ENCODE measurements at places on chromosomes 6 and 20.
A peak's percentile ranks its signal among the peaks of the same experiment; 100 is the strongest.

- no peak for DNase-seq
Observed at GRCh38 chr20:48886194-48886593, 35.3 kb upstream of the ARFGEF2 start.

GRCh38 chr6:26172608-26172968 is 85.4 kb downstream of the HFE start:
- DNase-seq, result peak; percentile 65

- DNase-seq, result no peak
Observed at GRCh38 chr20:48329676-48330664, 497.8 kb downstream of the PREX1 start.

DNA sequence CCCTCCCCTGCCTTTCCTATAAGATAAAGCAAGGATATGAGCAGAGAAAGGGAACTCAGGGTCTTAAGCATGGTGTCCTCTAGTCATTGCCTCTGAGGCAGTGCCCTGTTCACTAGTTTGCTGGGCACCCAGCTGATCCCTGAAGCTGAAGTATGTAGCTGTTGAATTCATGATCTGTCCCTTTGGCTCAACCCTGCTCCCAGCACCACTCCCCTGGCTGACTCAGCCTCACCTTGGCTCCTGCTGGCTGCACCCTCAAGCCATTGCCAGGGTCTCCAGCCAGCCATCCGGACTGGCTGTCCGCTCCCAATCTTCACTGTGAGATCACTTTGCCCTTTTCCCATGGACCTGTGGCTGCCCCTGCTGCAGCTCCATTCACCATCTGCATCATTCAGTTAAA is 25.9 kb upstream of the UST start:
- no peak for DNase-seq

GRCh38 chr6:34597605-34598353 is 41.6 kb upstream of the SPDEF start:
- no peak for DNase-seq

GRCh38 chr6:51152594-51152993 is 333.9 kb downstream of the TFAP2B start:
- DNase-seq, result no peak

DNA sequence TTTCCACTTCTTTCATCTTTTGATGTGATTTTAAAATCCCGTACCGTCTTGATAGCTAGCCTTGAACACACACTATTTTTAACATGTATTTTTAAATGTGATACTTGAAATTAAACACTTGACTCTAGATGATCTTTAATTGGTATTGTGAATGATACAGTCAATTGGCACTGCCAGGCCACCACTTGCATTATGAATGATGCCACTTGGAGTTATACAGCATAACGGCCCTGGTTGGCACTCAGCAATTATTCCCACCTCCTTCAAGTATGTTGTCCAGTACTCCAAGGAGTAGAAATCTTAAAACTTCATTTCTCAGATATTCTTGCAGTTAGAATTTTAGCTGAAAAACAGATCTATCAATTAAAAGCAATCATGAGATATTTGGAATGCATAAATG is 62.9 kb downstream of the TENT5A start:
- DNase-seq, result no peak

DNA sequence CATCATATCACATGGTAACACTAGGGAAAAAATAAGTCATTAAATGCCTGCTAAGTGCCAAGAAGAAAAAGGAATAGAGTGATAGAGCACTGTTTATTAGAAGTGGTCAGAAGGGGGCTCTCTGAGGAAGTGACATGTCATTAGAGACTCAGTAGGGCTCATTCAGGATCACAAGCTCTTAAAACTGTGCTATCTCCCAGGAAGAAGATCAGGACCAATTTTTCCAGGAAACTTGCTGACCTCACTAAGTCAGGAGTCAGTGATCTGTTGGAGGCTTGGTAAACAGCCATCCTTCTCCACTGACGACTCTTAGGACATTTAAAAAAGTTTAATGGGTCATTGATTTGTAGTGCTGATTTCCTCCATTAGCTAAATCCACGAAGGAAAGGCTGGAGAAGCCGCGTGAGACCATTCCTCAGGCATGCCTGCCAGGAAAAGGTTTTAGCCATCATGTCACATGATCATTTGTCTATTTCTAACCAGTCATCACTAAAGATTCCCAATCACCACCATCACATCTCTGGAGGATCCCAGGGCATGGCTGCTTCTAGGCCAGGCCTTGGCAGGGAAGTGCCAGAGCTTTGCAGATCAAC is 5.9 kb upstream of the PTPN1 start:
- DNase-seq, result no peak

- no peak for DNase-seq
Observed at GRCh38 chr6:14119784-14120183, 2.2 kb downstream of the CD83 start.

GRCh38 chr6:125303512-125303854 is 1.7 kb upstream of the HDDC2 start:
- no peak for DNase-seq

DNA sequence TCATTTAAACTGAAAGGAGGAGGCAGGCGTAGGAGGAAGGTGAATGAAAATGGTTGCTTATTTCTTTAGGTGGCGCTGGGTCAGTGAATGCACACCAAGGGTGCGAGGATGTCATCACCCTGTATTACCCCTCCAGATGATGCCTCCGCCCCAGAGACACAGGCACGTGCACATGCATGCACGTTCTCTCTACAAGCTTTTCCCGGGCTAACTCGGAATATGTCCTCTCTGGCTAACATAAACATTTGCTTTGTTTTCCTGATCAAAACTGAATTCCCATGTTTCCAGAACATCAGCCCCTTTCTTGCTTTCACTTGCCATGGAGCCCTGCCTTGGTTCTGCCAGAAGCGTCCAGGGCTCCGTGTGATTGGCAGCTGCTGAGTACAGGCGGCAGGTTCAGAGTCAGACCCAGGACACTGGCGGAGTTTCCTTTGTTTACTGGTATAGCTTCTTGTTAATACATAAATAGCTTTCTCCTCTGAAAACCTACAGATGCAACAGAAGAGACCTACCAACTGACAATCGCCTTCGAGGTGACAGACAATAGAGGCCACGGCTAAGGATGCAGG is 131.2 kb upstream of the RPS6KA2 start:
- DNase-seq, result no peak

GRCh38 chr20:41091927-41092326 is 45.4 kb upstream of the PLCG1 start:
- DNase-seq, result no peak

DNA sequence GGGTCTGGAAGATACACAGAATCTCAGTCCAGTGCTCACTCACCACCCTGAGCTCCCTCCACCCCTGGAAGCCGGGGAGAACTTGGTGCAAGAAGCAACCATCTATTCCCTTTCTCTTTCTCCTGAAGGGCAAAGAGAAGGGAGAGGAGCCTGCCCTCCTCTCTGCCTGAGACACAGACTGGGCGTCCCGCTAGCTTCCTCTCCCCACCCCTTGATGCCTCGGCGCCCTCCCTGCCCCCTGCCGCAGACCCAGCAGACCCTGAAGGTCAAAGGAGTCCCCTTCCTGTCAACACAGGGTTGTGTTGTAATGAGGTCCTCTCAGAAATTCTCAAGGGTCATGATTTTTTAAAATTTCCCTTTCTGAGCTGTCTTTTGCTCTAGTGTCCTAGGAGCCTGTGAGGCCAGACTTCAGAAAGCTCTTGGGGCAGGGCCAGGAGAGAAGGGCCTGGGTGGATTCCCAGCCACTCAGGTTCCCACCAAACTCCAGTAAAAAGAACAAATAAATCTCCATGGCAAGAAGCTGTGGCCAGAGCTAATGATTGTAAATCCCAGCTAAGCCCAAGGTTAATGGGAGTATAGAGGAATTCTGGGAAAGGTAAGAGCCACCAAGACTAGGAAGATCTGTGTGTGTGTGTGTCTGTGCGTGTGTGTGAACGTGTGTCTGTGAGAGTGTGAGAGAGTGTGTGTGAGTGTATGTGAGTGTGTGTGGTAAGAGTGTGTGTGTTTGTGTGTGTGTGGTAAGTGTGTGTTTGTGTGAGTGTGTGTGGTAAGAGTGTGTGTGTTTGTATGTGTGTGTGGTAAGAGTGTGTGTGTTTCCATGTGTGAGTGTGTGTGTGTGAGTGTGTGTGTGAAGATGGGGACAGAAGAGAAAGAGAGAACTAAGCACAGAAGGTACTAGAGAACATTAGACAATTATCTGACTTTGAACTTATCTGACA is 1.1 kb upstream of the JPH2 start:
- no peak for DNase-seq

GRCh38 chr6:100202417-100203194 is 208.6 kb upstream of the MCHR2 start:
- DNase-seq, result no peak

- no peak for DNase-seq
Observed at GRCh38 chr20:4916971-4917881, 84.1 kb downstream of the SLC23A2 start.

GRCh38 chr6:94088870-94089269 is 669.5 kb upstream of the EPHA7 start:
- DNase-seq, result no peak

- DNase-seq, result no peak
Observed at GRCh38 chr6:143721642-143722041, 43.9 kb downstream of the PHACTR2 start.

DNA sequence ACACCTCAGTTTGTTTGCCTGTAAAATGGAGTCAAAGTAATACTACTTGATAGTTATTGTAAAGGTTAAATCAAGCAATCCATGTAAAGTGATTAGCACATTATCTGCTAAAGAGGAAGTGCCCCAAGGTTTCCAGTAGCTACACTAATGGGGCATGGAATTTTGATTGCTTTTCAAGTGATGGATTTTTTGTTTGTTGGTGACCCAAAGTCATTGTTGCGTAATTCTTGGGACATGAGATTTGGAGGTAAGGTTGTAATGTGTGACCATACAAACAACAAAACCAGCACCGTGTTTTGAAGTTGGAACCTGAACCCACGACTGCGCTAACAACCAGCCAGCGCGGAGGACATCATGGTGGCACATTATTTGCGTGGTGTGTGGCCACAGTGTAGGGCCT is 17.2 kb downstream of the SYCP2L start:
- DNase-seq, result no peak

DNA sequence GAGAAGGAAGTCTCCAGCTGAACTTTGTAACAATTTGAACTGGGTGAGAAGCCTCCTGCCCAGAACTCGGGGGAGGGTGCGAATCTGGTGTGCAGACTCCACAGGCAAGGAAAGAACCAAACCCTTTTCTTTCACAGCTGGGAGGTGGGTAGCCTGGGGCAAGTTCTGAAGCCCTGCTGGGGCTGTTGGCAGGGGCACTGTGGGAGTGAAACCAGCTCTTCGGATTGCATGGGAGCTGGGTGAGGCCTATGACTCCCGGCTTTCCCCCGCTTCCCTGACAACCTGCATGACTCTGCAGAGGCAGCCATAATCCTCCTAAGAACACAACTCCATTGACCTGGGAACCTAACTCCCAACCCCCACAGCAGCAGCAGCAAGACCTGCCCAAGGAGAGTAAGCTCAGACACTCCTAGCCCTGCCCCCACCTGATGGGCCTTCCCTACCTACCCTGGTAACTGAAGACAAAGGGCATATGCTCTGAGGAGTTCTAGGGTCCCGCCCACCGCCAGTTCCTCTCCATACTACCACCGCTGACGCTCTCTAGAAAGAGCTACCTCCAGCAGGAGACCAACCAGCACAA is 37.5 kb downstream of the SOD2 start:
- DNase-seq, result no peak

DNA sequence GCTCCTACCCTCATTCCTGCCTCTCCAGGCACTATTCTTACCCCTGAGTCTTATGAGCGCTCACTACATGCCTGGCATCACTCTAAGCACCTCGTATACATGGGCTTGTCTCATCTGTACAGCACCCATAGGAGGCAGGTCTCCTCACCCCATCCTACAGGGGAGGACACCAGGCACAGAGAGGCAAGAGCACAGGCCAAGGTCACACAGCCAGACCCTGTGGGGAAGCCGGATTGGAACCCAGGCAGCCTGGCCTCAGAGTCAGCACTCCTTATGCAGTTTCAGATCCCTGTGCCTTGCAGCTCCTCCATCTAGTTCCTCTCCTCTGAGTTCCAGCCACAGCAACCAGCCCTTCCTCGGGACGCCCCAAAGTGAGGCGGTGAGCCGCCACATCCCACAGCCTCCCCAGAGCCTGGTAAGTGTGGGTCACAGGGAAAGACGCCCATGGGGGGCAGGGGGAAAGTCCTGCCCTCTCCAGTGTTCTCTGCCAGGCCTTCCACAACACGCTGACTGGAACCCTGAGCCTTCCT is 103.3 kb downstream of the NFATC2 start:
- no peak for DNase-seq

GRCh38 chr6:87945966-87946365 is 101.7 kb upstream of the SPACA1 start:
- DNase-seq, result no peak

GRCh38 chr20:54197621-54198604 is 10.0 kb upstream of the PFDN4 start:
- no peak for DNase-seq

DNA sequence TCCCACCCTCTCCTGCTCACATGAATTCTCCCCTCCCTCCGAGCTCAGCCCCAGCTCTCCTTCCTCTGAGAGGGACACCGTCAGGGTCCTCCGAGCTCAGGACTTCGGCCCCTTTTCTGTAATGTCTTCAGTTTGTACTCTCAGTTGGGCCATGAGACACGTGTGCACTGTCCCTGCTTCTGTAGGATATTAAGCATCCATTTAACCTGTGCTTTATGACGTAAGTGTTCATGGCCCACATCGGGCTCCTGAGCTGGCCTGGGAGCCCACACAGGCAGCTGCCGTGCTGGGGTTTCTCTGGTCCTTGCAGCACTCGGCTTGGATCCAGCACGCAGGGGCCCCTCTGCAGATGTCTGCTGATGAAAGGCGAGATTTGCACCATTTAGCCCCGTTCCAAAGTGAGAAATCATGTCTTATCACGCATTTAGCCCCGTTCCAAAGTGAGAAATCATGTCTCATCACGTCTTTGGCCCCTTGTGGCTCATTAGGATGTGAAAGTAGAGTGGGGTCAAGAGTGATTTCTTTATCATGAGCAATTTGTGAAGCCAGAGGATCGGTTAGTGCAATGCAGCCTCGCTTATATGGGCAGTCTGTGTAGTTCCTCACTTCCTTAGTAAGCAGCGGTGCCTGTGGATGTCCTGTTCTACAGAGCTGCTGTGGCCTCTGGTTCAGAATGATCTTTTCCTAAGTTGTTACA is 25.3 kb downstream of the DUSP22 start:
- no peak for DNase-seq

- DNase-seq, result no peak
Observed at GRCh38 chr6:168286116-168286515, 33.5 kb downstream of the DACT2 start.

- no peak for DNase-seq
Observed at GRCh38 chr6:115986026-115986425, 74.7 kb downstream of the FRK start.

- DNase-seq, result no peak
Observed at GRCh38 chr6:24883618-24884017, 52.1 kb downstream of the RIPOR2 start.

Data from stimulated activated naive CD4-positive, alpha-beta T cell (primary cell).